ENCODE measurements at places on chromosomes 3 and 15. TPM values are rescaled to one million over a fixed set of nuclear protein-coding genes. Genes with fewer than 3 reads are reported as not detected.
A peak's percentile ranks its signal among the peaks of the same experiment; 100 is the strongest.

Gene KBTBD13
- not detected for total RNA-seq

Gene CX3CR1
- total RNA-seq, result 3.1 TPM

Gene GREM1
- total RNA-seq, result 0.30 TPM

Gene NPHP3
- total RNA-seq, result 16.6 TPM

Gene ZWILCH
- 2.9 TPM for total RNA-seq

Gene PEAK1
- 26.2 TPM for total RNA-seq

Gene CASR
- total RNA-seq, result not detected

Gene IL17RE
- total RNA-seq, result 0.24 TPM

Gene INKA1
- total RNA-seq, result 2.6 TPM

Gene CLDN16
- total RNA-seq, result 2.9 TPM

Gene GOLGA8O
- total RNA-seq, result 0.61 TPM

Gene ALDH1A3
- total RNA-seq, result 55.5 TPM

Gene DUOX2
- 0.22 TPM for total RNA-seq

DNA sequence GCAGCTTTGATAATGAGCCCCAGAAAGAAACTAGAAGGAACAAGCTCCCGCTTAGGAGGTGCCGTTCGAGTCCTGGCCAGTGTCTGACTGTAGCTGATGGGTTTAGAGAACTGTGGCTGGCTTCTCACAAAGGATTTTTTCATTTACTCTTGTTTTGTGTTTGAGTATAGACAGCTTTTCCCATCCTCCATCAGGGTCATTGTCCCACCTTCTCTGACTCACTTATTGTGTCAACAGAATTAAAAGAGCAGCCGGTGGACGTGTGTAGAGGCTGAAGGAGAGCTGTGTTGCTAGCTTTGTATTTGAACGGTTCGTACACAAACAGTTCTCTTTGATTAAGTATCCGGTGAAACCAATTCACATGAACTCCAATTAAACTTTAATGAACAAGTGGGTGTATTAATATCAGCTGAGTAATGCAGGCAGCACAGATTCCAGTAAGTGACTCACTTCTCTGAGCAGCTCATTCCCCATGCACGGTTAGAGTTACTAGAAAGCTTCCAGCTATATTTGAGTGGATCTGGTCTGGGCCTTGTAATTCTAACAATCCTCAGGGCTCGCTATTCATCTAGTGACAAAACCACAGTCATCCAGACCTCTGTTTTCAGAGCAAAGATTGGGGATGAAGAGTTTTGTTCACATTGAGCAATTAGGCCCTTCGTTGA is 141.0 kb downstream of the LPP start:
- H3K36me3 ChIP-seq, result no peaks in the 10 kb centered on the region
- peak overlapping the region; percentile 70 for H3K27ac ChIP-seq
- H3K27me3 ChIP-seq, result no peaks in the 10 kb centered on the region
- DNase-seq, result peak; percentile 55

DNA sequence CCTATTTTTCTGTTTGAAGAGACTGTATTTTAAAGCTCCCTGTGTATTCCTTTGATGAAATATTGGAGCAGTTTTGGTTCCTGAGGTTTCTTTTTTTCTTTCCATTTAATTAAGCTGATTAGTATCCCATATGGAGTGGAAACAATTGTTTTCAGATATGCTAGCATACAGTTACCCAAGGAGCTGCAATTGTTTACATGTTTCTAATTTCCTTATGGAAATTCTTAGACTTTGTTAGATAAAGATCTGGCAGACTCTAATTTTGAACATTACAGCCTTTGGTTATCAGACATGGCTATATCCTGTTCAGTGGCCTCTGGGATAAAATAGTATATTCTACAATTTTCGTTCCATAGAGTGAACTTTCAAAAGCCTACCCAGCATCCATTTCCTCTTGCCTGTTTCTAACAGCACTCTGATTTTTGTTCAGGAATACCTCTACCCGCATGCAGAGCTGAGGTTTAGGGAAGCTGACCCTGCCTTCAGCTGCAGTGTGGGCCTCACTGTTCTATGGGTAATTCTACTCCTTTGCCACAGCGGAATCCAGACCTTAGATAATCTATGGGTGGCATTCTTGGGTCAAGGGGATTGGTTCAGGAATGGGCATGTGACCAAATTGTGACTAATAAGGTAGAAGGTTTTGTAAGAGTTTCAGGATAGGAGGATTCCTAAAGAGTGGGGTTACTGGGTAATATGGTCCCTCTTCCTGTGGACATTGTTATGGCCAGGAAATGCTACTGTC is 161.1 kb upstream of the ANKRD28 start:
- H3K4me1 ChIP-seq, result no peaks in the 10 kb centered on the region
- no peak overlapping the region for H3K27ac ChIP-seq
- H3K36me3 ChIP-seq, result no peaks in the 10 kb centered on the region
- no peaks in the 10 kb centered on the region for H3K27me3 ChIP-seq
- no peak for DNase-seq
- no peak overlapping the region for H3K4me3 ChIP-seq

DNA sequence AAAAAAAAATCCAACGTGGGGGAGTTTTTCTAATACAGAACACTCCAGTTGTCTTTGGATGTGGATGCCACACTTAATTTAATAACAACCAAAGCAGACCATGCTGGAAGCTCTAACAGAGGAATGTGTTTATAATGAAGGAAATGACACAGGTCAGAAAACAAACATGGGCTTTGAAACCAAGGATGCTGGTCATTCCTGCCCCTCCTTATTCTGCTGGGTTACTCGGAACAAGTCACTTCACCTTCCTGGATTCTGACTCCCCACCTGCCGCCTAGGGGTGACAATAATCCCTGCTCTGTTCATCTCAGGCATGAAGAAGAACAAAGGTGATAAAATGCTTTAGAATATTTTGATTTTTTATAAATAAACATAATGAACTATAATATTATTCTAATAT is 240.9 kb upstream of the ADAMTS9 start:
- no peak overlapping the region for H3K27ac ChIP-seq
- no peaks in the 10 kb centered on the region for H3K36me3 ChIP-seq
- DNase-seq, result no peak
- no peaks in the 10 kb centered on the region for H3K27me3 ChIP-seq
- no peak overlapping the region for H3K4me3 ChIP-seq
- H3K4me1 ChIP-seq, result no peaks in the 10 kb centered on the region

GRCh38 chr3:56251343-56251945 is 216.8 kb downstream of the ERC2 start:
- DNase-seq, result peak; percentile 73
- H3K4me1 ChIP-seq, result no peaks in the 10 kb centered on the region
- no peak overlapping the region for H3K27ac ChIP-seq
- H3K36me3 ChIP-seq, result no peaks in the 10 kb centered on the region
- H3K27me3 ChIP-seq, result no peaks in the 10 kb centered on the region

GRCh38 chr15:94029495-94029894 is 201.9 kb upstream of the MCTP2 start:
- no peak overlapping the region for H3K27ac ChIP-seq
- no peaks in the 10 kb centered on the region for H3K27me3 ChIP-seq
- no peak overlapping the region for H3K4me3 ChIP-seq
- H3K4me1 ChIP-seq, result no peaks in the 10 kb centered on the region

DNA sequence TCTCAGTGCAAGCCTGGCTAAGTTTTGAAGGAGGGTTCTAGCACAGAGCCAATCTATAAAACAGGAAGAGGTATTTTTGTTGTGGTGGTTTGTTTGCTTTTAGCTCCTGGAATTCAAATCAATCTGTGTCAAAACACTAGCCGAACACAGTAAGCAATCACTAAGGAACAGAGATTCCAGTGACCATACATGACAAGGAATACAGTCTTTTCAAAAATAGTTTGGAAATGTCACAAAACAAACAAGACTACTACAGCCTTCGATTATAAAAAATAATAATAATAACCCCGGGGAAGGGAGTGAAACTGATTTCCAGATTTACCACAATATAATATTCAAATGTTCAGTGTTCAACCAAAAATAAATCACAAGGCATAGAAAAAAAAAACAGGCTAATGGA is 166.5 kb downstream of the OCA2 start:
- H3K4me1 ChIP-seq, result no peaks in the 10 kb centered on the region
- no peak for DNase-seq
- no peaks in the 10 kb centered on the region for H3K36me3 ChIP-seq
- H3K27ac ChIP-seq, result no peak overlapping the region
- H3K27me3 ChIP-seq, result no peaks in the 10 kb centered on the region
- no peak overlapping the region for H3K4me3 ChIP-seq

DNA sequence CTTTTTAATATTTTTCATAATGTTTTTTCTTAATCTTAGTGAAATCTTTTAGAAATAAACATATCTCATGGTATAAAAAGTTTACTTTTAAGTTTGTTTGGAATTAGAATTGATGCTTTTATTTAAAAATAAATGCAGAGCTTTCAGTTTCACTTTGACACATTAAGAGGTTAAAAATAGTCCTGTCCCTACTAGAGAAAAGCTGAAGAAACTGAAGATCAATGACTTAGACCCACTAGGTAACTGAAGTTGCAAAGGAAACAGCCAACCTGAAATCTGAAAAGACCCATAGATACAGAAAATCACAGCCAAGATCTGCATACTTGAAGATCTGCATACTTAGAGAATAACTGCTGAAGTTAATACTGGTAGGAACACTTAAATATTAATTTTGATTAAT is 237.6 kb downstream of the RAP2B start:
- no peaks in the 10 kb centered on the region for H3K27me3 ChIP-seq
- no peaks in the 10 kb centered on the region for H3K36me3 ChIP-seq
- no peaks in the 10 kb centered on the region for H3K4me1 ChIP-seq

DNA sequence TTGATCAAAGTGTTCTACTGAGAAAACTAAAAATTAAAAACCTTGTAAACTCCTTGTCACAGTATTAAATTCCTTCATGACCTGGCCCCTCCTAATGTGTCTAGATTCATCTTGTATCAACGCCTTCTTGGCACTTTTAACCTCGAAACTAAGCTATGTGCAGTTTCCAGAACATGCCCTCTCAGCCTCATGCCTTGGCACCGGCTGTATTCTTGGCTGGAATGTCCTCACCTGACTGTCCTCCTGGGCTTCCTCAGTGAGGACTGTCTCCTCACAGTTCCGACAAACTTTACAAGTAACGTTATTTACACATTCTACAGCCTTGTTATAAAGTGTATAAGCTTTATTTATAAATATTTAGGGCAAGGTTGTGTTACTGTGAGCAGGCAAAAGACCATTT is 196.5 kb upstream of the SLC2A2 start:
- no peak overlapping the region for H3K4me3 ChIP-seq
- no peaks in the 10 kb centered on the region for H3K36me3 ChIP-seq
- no peaks in the 10 kb centered on the region for H3K27me3 ChIP-seq
- no peaks in the 10 kb centered on the region for H3K4me1 ChIP-seq

GRCh38 chr15:97036301-97036700 is 705.8 kb downstream of the NR2F2 start:
- no peaks in the 10 kb centered on the region for H3K4me1 ChIP-seq
- no peak for DNase-seq
- no peaks in the 10 kb centered on the region for H3K36me3 ChIP-seq
- no peaks in the 10 kb centered on the region for H3K27me3 ChIP-seq

DNA sequence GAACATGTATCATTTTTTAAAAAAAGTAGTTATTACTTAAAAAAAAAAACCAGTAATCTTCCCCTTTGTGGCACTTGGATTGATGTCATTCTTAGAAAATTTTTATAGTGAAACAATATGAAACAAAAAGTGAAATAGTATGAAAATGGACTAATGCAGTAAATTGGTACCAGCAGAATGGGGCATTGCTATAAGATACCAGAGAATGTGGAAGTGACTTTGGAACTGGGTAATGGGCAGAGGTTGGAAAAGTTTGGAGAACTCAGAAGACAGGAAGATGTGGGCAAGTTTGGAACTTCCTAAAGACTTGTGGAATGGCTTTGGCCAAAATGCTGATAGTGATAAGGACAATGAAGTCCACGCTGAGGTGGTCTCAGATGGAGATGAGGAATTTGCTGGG is 66.6 kb downstream of the TTC23 start:
- H3K4me1 ChIP-seq, result no peaks in the 10 kb centered on the region
- DNase-seq, result no peak
- no peak overlapping the region for H3K27ac ChIP-seq

DNA sequence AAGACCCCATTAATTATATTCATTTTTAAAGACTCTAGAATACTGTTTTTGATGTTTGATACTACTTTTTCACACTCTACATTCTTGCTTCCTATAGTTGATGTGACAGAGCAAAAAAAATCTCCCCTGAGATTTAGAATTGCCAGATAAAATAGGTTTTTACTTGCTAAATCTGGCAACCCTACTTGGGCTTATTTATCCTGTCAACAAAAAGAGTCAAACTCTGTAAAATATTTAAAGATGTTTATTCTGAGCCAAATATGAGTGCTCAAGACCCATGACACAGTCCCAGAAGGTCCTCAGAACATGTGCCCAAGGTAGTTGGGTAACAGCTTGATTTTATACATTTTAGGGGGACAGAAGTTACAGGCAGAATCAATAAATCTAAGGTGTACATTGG is 72.3 kb downstream of the DAPK2 start:
- no peaks in the 10 kb centered on the region for H3K36me3 ChIP-seq
- H3K4me1 ChIP-seq, result no peaks in the 10 kb centered on the region
- H3K27ac ChIP-seq, result no peak overlapping the region
- H3K27me3 ChIP-seq, result no peaks in the 10 kb centered on the region
- DNase-seq, result no peak

DNA sequence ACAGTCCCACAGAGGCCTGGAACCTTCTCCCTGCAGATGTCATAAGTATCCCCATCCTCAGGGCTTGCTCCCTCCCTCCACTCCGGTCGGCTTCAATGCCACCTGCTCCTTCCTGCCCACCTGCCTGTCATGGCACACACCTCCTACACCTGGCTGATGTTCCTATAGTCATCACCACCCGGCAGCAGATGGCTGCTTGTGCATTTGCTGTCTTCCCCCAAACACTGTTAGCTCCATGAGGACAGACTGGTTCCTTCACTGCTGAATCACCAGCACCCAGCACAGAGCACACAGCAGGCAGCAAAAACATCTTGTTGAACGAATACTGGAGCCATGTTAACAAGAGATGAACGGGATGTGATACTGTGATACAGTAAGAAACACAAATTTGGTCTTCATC is 14.8 kb downstream of the TARS3 start:
- H3K27me3 ChIP-seq, result no peaks in the 10 kb centered on the region
- H3K4me1 ChIP-seq, result no peaks in the 10 kb centered on the region
- no peak overlapping the region for H3K27ac ChIP-seq
- H3K4me3 ChIP-seq, result no peak overlapping the region
- no peak for DNase-seq

GRCh38 chr3:87298111-87298718 is 21.8 kb upstream of the POU1F1 start:
- no peaks in the 10 kb centered on the region for H3K36me3 ChIP-seq
- H3K27me3 ChIP-seq, result no peaks in the 10 kb centered on the region
- no peaks in the 10 kb centered on the region for H3K4me1 ChIP-seq
- no peak overlapping the region for H3K27ac ChIP-seq
- no peak for DNase-seq
- no peak overlapping the region for H3K4me3 ChIP-seq

- no peak for DNase-seq
- H3K27ac ChIP-seq, result no peak overlapping the region
- no peaks in the 10 kb centered on the region for H3K4me1 ChIP-seq
- no peaks in the 10 kb centered on the region for H3K36me3 ChIP-seq
- H3K27me3 ChIP-seq, result no peaks in the 10 kb centered on the region
These were observed 68.0 kb upstream of the TAMM41 start for GRCh38 chr3:11914651-11915050.

GRCh38 chr15:66036859-66037258 is 167.6 kb downstream of the RAB11A start:
- H3K27ac ChIP-seq, result no peak overlapping the region
- H3K4me3 ChIP-seq, result no peak overlapping the region
- no peaks in the 10 kb centered on the region for H3K36me3 ChIP-seq
- no peaks in the 10 kb centered on the region for H3K4me1 ChIP-seq
- peaks cover 17% of the 10 kb centered on the region for H3K27me3 ChIP-seq

- no peak overlapping the region for H3K4me3 ChIP-seq
- no peaks in the 10 kb centered on the region for H3K27me3 ChIP-seq
- no peaks in the 10 kb centered on the region for H3K36me3 ChIP-seq
- no peaks in the 10 kb centered on the region for H3K4me1 ChIP-seq
- no peak for DNase-seq
These were observed 38.7 kb upstream of the CA12 start for GRCh38 chr15:63420333-63420747.

Data from adrenal gland (tissue), 19 donors.